ENCODE measurements at places on chromosomes 12 and 14. TPM values are rescaled to one million over a fixed set of nuclear protein-coding genes. Genes with fewer than 3 reads are reported as not detected.

PXMP2 gene
- 28.4 TPM for total RNA-seq

CLEC7A gene
- 2.1 TPM for total RNA-seq

TSPAN11 gene
- total RNA-seq, result 13.8 TPM

C14orf132 gene
- total RNA-seq, result 118 TPM

NYNRIN gene
- total RNA-seq, result 13.8 TPM

KCNJ8 gene
- total RNA-seq, result 7.2 TPM

GNG2 gene
- 424 TPM for total RNA-seq

MANSC4 gene
- total RNA-seq, result not detected

EPS8 gene
- total RNA-seq, result 63.4 TPM

BDKRB2 gene
- total RNA-seq, result 0.69 TPM

CD163 gene
- 2.5 TPM for total RNA-seq

TMPRSS12 gene
- not detected for total RNA-seq

LHX5 gene
- 4.8 TPM for total RNA-seq

REP15 gene
- total RNA-seq, result 1.6 TPM

ARPC3 gene
- 156 TPM for total RNA-seq

CABP1 gene
- total RNA-seq, result 3.2 TPM

ASB2 gene
- 1.4 TPM for total RNA-seq

ESPL1 gene
- 2.5 TPM for total RNA-seq
